ENCODE measurements at places on chromosomes 4 and X.

GRCh38 chrX:11257711-11258110 lies 35.5 kb upstream of the AMELX start:
- H3K27ac ChIP-seq, result no peak overlapping the region
- DNase-seq, result no peak
- H3K36me3 ChIP-seq, result no peaks in the 10 kb centered on the region
- no peak overlapping the region for H3K4me3 ChIP-seq

GRCh38 chr4:137090951-137091350 lies 441.3 kb downstream of the PCDH18 start:
- no peak overlapping the region for H3K4me3 ChIP-seq
- H3K36me3 ChIP-seq, result no peaks in the 10 kb centered on the region
- no peaks in the 10 kb centered on the region for H3K27me3 ChIP-seq

- no peak overlapping the region for H3K4me3 ChIP-seq
- no peaks in the 10 kb centered on the region for H3K36me3 ChIP-seq
- DNase-seq, result no peak
- H3K4me1 ChIP-seq, result peaks cover under 1% of the 10 kb centered on the region
- no peak overlapping the region for H3K27ac ChIP-seq
- H3K27me3 ChIP-seq, result no peaks in the 10 kb centered on the region
Observed at GRCh38 chrX:130186651-130187050, 14.9 kb downstream of the RAB33A start.

DNA sequence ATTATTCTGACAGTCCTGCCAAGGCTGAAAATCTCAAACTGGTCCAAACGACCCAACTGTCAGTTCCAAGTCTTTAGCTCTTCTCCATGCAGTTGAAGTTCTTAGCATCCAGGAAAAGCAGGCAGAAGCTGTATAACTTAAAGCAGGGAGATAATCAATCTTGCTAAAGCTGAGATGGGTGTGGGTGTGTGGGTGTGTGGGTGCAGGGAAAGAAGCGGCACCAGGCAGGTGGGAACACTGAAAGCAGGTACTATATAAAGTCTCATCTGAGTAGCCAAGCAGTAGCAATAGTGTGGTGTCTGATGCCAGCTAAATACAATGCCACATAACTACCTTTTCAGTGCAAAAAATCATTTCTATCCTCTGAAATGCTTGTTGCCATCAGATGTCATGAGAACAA lies 69.7 kb upstream of the EGFL6 start:
- no peak overlapping the region for H3K27ac ChIP-seq
- H3K4me1 ChIP-seq, result no peaks in the 10 kb centered on the region
- H3K4me3 ChIP-seq, result no peak overlapping the region
- H3K36me3 ChIP-seq, result no peaks in the 10 kb centered on the region
- no peaks in the 10 kb centered on the region for H3K27me3 ChIP-seq
- DNase-seq, result no peak

DNA sequence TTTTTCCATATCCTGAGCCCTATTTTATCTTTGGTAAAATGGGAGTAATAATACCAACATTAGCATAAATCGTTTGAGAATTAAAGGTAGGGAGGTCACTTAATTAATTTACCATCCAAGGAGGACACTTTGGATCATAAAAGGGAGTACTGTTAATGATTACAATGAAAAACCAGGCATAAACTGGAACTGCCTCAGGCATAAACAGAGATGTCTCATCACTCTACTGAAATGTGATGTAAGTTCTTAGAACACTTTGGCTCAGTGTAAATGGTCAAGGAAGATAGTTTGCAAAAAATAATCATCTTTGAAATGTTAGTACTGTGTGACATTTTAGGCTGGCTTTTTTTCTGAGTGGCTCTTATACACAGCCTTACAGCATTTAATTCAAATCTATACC lies 268.7 kb downstream of the SLC39A8 start:
- DNase-seq, result no peak
- no peak overlapping the region for H3K27ac ChIP-seq
- no peak overlapping the region for H3K4me3 ChIP-seq
- no peaks in the 10 kb centered on the region for H3K4me1 ChIP-seq
- no peaks in the 10 kb centered on the region for H3K36me3 ChIP-seq

- H3K4me1 ChIP-seq, result peaks cover 11% of the 10 kb centered on the region
- H3K36me3 ChIP-seq, result no peaks in the 10 kb centered on the region
- no peak overlapping the region for H3K4me3 ChIP-seq
- H3K27me3 ChIP-seq, result no peaks in the 10 kb centered on the region
- H3K27ac ChIP-seq, result no peak overlapping the region
Observed at GRCh38 chr4:86919561-86920223, 15.1 kb upstream of the AFF1 start.

DNA sequence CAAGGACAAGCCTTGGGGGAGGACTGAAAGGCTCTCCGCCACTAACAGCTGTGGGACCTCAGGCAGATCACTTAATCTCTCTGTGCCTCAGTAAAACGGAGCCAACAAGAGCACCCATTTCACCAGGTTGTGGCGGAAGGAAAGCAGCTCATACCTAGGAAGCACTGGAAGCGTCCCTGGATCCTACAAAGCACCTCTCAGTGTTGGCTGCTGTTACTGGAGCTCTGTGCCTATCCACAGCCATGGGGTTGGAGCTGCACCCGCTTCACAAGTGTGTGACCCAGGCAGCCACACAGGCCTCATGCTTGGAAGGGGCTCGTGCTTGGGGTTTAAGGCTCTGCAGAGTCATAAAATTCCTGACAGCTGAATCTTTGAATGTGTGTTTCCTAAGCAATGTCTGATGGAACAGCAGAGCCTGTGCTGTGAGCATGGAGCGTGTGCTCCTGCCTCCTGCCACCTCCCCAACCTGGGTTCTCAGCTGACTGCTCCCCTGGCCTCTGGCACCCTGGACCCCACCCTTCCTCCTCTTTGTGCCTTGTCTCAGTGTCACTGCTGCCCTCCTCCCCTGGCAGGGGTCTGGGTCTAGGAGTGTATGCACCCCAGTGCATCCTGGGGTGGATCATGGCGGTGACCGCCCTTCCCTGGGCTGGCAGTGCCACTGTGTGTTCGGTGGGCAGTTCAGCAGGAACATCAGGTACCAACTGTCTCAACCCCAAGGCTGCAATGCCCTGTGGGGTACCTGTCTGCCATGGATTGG lies 14.4 kb upstream of the MAN2B2 start:
- H3K36me3 ChIP-seq, result no peaks in the 10 kb centered on the region
- no peak for DNase-seq
- H3K4me3 ChIP-seq, result no peak overlapping the region
- H3K27me3 ChIP-seq, result peaks cover 30% of the 10 kb centered on the region

- peak overlapping the region; percentile 76 for H3K27ac ChIP-seq
- H3K4me1 ChIP-seq, result peaks cover 20% of the 10 kb centered on the region
- DNase-seq, result peak; percentile 54
- H3K27me3 ChIP-seq, result no peaks in the 10 kb centered on the region
- no peak overlapping the region for H3K4me3 ChIP-seq
Observed at GRCh38 chr4:119025916-119026661, 109.5 kb upstream of the MYOZ2 start.

GRCh38 chr4:38151873-38152272 lies 191.7 kb downstream of the PTTG2 start:
- H3K27me3 ChIP-seq, result no peaks in the 10 kb centered on the region
- H3K36me3 ChIP-seq, result no peaks in the 10 kb centered on the region
- no peak for DNase-seq
- H3K4me1 ChIP-seq, result peaks cover 28% of the 10 kb centered on the region
- H3K27ac ChIP-seq, result no peak overlapping the region
- no peak overlapping the region for H3K4me3 ChIP-seq

- DNase-seq, result peak; percentile 83
- H3K4me3 ChIP-seq, result peak overlapping the region; percentile 31
- no peaks in the 10 kb centered on the region for H3K27me3 ChIP-seq
- H3K36me3 ChIP-seq, result no peaks in the 10 kb centered on the region
- peaks cover 95% of the 10 kb centered on the region for H3K4me1 ChIP-seq
Observed at GRCh38 chr4:2798399-2799223, 5.7 kb downstream of the SH3BP2 start.

GRCh38 chrX:54194982-54195588 lies 12.0 kb upstream of the FAM120C start:
- H3K4me3 ChIP-seq, result no peak overlapping the region
- H3K4me1 ChIP-seq, result no peaks in the 10 kb centered on the region
- H3K36me3 ChIP-seq, result no peaks in the 10 kb centered on the region
- DNase-seq, result no peak
